ENCODE measurements at places on chromosomes 5 and 9.

- no peak for DNase-seq
Measured at GRCh38 chr9:115548609-115549260, 430.8 kb upstream of the TNC start.

- DNase-seq: no peak
Measured at GRCh38 chr5:174145821-174146220, 100.3 kb downstream of the NSG2 start.

GRCh38 chr9:4796988-4797853, 4.5 kb downstream of the RCL1 start:
- no peak for DNase-seq

GRCh38 chr9:35288778-35289177, 127.0 kb downstream of the UNC13B start:
- no peak for DNase-seq

Measured in T47D (cell line).